ENCODE measurements at places on chromosomes 1 and 21. TPM values are rescaled to one million over a fixed set of nuclear protein-coding genes. Genes with fewer than 3 reads are reported as not detected.

PTGFRN gene
- total RNA-seq, result 52.7 TPM

KRTAP8-1 gene
- not detected for total RNA-seq

GRIK1 gene
- total RNA-seq, result not detected

MYOG gene
- total RNA-seq, result not detected

VHLL gene
- not detected for total RNA-seq

LINGO4 gene
- not detected for total RNA-seq
